ENCODE measurements at places on chromosomes 3 and 15.

DNA sequence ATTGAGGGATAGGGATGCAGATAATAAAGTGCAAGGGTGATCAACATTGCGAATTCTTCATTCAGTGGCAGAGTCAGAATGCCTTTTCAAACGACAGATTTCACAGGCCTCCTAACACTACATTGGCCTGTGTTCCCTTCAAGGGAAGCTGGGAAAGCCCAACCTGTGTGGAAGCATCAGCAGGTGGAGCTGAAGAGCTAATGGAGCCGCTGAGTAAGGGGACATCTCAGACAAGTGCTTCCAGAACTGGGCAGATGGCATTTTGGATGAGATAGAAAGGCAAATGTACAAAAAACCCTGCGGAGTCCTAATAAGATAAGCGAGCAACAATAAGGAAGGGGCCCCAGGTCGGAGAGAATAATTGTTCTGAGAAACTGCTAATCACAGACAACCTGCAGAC, 8.5 kb upstream of the SLC24A5 start:
- DNase-seq: no peak

- DNase-seq: peak; percentile 21
Measured at GRCh38 chr15:62894322-62895085, 148.0 kb upstream of the TPM1 start.

DNA sequence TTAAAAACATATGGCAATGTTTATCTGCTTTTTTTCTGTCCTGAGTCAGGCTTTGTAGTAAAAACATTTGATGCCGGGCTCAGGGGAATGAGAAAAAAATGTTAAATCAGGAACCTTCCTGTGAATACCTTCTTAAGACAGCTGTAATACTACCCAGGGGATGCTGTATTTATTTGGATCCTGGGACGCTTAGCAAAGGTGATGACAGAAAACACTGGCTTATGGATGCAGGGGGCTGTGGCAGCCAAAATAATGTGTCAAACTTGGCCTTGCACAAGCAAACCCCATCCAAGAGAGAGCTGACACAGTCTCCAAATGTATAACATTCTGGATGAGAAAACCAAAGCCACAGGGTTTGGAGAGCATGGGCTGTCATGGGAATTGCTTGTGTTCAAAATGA, 438.2 kb upstream of the PROK2 start:
- no peak for DNase-seq

- no peak for DNase-seq
Measured at GRCh38 chr3:183378008-183378407, 50.4 kb downstream of the MCF2L2 start.

GRCh38 chr15:71532994-71533393, 277.4 kb upstream of the NR2E3 start:
- DNase-seq: peak; percentile 15

- no peak for DNase-seq
Measured at GRCh38 chr3:24017305-24017704, 72.2 kb downstream of the NR1D2 start.

DNA sequence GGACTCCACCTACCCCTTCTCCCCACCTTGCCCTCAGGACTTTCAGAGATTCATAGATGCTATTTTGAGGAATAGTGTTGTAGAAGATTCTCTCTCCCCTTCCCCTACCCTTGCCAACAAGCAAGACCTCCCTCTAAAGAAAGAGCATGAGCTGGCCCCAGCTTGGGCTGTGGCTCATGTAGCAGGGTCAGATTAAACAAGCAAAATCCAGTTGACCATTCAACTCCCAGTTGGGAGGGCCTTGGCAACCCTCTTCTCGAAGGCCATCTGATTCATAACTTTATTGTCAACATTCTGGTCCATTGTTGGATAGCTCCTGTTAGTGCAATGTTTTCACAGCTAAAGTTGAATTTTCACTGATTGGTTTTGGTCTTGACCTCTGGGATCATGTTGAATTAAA, 41.1 kb downstream of the TNFAIP8L3 start:
- DNase-seq: no peak

- peak; percentile 70 for DNase-seq
Measured at GRCh38 chr3:186821429-186822387, 15.4 kb upstream of the RFC4 start.

GRCh38 chr15:57596978-57597377, 5.3 kb downstream of the MYZAP start:
- no peak for DNase-seq

GRCh38 chr3:132348531-132348930, 31.3 kb downstream of the ACP3 start:
- DNase-seq: no peak

- no peak for DNase-seq
Measured at GRCh38 chr15:67307156-67307555, 52.6 kb downstream of the IQCH start.

DNA sequence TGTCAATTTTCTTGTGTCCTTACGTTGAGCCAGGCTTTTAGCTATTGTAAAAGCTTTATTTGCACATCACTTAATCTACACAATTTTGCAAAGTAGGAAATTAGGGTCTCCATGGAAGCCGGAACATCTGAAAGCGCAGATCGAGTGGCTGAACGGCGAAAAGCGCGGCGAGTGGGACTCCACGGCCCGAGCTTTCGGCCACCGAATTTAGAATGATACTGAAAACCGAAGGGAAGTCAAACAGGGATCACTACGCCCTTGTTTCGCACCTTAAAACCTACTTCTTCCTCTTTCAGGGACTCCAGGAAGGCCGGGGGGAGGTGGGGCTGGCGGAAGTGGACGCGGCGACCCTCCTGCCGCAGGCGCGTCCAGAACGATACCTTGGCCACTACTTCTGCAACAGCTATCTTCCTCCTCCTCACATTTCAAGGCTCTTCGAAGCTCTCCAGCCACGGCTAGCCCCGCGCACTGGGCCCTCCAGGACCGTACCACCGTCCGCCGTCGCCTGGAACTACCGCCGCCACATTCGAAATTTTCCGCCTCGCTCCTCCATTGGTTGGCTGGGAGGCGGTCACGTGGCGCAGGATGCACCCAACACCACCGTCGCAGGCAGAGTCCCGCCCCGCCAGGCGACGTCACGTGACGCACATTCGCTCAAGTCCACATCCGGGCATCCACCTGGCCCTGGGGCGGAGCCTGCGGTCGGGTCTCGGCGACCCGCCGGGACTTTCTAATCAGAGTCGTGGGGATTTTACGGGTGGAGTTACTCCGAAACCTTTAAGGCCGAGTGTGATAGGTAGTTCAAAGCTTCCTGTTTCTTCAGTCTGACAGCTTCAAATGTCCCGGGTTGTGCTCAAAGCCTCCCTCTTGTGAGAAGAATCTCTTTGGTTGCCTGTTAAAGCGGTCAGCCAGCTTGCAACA, at the start of gene SGO1:
Gene SGO1 (minus strand): TSS at position 528 of the 921 bp plus-strand sequence. CDS start 2,179 bp downstream, outside the sequence.
- peak; percentile 99 for DNase-seq

- no peak for DNase-seq
Measured at GRCh38 chr15:40088929-40089755, 19.5 kb downstream of the BMF start.

DNA sequence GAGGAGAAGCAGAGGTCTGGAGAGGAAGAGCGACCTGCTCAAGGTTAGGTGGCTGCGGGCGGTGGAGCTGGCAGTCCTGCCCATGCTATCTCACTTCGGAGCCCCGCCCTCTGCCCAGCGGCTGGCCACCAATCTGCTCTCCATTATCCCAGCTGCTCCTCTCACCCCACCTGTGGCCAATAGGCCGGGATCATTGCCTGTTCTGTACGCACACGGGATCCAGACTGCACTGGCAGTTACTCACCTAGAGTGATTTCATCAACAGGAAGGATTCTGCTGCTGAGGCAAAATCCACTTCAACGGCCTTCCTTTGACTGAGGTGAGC, 100.6 kb downstream of the TLE3 start:
- DNase-seq: no peak

DNA sequence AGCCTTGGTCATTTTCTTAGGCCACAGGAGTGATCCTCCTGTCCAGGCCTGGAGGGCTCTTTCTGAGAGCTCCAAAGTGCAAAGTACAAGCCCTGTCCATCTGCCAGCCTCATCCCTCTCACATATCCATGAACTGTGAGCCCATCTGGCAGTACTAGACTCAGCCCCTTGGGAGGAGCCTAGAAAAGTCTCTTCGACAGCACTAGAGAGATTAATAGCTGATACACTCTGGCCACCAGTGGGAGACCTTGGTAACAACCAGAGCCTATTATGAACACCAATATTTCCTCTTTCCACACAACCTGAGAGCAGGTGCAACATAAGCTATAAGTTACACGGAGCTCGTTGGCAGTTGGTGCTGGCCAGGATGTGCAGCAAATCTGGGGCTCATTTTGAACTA, 59.5 kb upstream of the DCLK3 start:
- no peak for DNase-seq

DNA sequence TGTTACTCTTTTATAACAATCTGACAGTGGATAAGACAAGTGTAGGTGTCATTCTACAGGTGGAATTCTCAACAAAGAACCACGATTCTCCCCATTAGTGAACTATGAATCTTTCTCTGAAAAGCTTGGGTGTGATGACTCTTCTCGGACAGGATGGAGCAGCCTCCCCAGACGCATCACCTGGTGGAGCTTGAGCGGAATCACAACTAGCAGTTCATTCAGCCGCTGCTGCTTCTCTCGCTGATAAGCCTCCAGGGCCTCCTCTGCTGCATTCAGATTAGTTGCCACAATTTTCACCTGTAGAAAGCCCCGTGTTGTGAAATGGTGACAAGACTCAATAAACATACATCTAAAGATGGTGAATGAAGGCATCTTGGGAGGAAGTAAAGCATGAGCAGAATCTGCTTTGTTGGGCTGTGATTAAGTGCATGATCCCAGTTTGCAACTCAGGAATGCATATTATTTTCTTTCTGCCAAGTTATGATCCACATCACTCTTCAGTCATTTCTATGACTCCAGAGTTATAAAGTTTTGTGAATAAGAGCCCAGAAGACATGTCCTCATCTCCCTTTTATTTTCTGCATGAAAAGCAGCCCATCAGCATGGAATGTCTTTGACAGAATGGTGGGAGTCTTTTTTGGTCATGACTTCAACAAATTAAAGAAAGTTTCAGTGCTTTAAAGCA, 93.6 kb downstream of the BOC start:
- DNase-seq: no peak

DNA sequence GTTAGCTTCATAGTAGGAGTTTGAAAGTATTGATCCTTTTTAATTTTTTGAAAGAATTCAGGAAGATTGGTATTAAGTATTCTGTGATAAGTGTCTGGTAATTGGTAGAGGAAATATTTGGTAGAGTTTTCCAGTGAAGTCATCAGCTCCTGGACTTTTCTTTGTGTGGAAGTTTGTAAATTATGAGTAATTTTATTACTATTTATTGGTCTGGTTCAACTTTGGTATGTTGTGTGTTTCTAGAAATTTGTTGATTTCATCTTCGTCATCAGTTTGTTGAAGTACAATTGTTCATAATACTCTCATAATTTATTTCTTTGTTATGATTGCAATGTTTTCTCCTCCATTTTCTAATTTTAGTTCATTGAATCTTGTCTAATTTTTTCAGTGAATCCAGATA, 832.0 kb downstream of the OTOL1 start:
- no peak for DNase-seq

DNA sequence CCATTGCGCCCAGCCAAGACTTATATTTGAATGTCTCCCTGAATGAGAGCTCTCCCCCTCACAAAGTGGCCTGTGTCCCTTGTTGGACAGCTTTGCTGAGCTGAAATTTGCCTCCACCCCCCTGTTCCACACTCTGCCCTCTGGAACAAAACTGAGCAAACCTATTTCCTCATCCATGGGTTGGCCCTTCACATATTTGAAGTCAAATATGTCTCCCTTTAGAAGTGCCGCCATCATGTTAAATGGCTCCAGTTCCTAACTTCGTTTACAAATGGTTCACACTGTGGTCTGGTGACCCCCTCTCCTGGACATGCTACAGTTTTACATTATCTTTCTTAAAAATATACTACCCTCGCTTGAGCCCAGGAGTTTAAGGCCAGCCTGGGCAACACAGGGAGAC, 4.6 kb downstream of the PLIN1 start:
- no peak for DNase-seq

- no peak for DNase-seq
Measured at GRCh38 chr3:137052298-137052697, 94.5 kb downstream of the IL20RB start.

GRCh38 chr15:67768313-67768977, 56.9 kb upstream of the SKOR1 start:
- DNase-seq: no peak

DNA sequence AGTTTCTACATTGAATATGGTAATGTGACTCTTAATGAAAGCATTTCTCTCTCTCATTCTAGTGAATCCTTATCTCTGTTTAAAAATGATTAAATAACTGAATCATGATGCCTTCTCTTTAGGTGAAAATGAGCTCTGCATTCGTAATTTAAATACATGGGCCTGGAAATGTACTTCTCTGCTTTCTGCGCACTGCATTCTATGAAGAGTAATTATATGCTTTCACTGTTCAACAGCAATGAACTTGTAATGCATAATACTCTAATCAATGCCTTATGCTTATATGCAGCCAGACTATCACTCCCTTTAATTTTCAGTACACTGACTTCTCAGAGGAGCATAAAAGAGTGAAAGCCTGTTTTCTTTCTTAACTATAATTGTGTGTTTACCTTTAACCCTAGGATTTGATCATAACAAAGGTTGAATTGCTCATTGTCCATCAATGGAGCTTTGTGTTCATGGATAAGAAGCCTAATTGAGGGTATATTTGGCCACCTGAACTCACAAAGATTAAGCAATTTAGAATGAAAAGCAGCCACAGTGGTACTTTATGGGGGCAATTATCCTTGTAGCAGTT, 330.8 kb upstream of the PDZRN3 start:
- DNase-seq: no peak

GRCh38 chr3:128436214-128436613, 30.5 kb downstream of the DNAJB8 start:
- no peak for DNase-seq

DNA sequence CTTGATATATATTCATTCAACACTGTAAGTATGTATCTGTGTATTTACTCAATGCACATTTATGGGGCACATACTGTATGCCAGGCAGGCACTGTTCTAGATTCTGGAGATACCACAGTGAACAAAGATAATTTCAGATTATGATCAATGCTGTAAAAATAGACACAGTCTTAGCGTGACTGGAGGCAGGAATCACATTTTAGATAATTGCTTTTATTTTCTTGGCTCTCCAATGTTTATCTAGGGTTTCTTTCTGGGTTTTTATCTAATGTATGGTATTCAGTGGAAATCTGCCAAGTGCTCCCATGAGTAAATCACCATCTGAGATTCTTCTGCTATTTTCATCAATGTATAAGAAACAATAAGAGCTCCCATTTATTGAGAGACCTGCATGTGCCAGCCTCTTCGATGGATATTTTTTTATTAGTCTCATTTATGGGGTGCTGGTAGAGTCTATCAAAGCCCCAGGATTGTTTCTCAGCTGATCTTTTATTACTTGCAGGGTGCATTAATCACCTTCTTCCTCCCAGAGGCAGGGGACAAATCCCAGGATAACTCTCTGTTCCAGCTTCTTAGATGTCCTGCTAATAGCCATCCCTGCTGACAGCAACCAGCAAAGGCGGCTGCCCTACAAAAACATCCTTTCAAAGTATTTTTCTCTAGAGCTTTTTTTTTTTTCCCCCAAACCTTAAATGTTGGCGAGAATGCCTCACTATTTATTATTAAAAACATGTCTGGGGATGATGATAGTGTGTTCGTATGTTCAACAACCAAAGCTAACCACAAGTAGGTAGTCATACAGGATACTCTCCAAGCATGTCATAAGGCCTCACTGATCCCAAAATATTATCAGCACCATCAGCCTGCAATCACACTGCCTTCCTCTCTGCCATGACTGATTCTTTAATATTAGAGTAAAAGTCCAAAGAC, 331.0 kb upstream of the RASGRP1 start:
- DNase-seq: peak; percentile 86

GRCh38 chr3:14581334-14582044, 41.3 kb upstream of the GRIP2 start:
- DNase-seq: no peak

- DNase-seq: no peak
Measured at GRCh38 chr3:34185301-34185700, 386.9 kb downstream of the PDCD6IP start.

Measured in brain microvascular endothelial cell (primary cell).